ENCODE measurements at places on chromosomes 5 and 9.

GRCh38 chr9:108634204-108634603 is 221.6 kb downstream of the ACTL7B start:
- DNase-seq = peak; percentile 73

DNA sequence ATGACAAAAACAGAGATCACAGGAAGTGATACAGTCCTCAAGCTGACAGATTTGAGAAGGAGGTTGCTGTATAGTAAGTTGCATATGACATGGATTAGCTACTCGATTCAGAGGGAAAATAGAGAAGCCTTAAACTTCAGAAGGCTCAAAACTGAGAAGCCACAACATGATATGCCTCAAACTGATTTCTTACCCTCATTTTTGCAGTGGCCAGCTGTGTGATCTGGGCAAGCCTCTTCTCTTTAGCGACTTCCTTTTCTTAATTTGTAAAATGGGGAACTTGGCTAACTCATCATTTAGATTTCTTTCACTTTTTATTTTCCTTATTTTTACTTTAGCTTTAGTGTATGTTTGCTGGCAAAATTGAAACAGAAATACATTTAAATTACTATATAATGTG is 421.1 kb downstream of the KIF4B start:
- DNase-seq = no peak

GRCh38 chr9:71857159-71857558 is 53.8 kb downstream of the ABHD17B start:
- no peak for DNase-seq

GRCh38 chr5:19193631-19194030 is 794.4 kb downstream of the CDH18 start:
- no peak for DNase-seq

DNA sequence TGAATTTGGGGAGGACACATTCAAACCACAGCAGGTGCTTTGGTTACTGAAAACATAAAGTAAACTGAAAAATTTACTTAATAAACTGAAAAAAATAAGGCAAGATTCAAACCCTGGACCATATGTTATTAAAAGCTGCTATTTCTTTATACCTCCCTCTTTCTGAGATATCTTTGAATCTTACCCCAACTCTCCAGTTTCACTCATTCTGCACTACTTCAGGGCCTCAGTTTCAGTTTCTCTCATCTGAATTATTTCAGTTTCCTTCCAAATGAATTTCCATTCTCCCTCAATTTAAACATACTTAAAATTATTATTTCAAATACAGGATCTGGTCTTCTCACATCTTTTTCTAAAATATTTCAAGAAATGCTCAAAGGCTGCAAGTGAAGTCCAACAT is 4.9 kb upstream of the OXCT1 start:
- no peak for DNase-seq

DNA sequence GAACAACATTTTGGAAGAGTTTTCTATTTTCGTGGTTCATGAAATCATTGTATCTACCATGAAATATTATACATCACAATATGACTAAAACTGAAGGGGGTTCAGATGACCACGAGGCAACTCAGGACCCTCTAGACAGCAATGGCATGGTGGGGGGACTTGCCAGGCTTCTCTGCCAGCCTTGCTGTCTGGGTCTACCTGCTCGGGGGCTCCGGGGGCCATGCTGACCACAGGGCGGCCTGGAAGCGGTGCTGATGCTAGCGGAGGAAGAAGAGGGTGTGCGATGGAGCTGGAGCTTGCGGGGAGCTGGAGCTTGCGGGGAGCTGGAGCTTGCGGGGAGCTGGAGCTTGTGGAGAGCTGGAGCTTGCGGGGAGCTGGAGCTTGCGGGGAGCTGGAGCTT is 89.2 kb upstream of the IRX4 start:
- no peak for DNase-seq

Measured in NCI-H510A treated with DMSO at 0.1 percent for 48 hours (cell line).